ENCODE measurements at places on chromosomes 3 and 15. TPM values are rescaled to one million over a fixed set of nuclear protein-coding genes. Genes with fewer than 3 reads are reported as not detected.
A peak's percentile ranks its signal among the peaks of the same experiment; 100 is the strongest.

GRCh38 chr3:143935678-143936077 lies 35.9 kb upstream of the DIPK2A start:
- H3K4me1 ChIP-seq, result no peaks in the 10 kb centered on the region
- no peaks in the 10 kb centered on the region for H3K27me3 ChIP-seq
- DNase-seq, result no peak

- H3K4me1 ChIP-seq, result no peaks in the 10 kb centered on the region
- H3K36me3 ChIP-seq, result no peaks in the 10 kb centered on the region
- no peaks in the 10 kb centered on the region for H3K27me3 ChIP-seq
- no peak overlapping the region for H3K4me3 ChIP-seq
Measured at GRCh38 chr3:17850448-17850847, 108.0 kb upstream of the TBC1D5 start.

- peaks cover 6% of the 10 kb centered on the region for H3K36me3 ChIP-seq
- no peaks in the 10 kb centered on the region for H3K27me3 ChIP-seq
- no peak overlapping the region for H3K4me3 ChIP-seq
- no peaks in the 10 kb centered on the region for H3K4me1 ChIP-seq
Measured at GRCh38 chr15:63634154-63634553, 37.0 kb downstream of the FBXL22 start.

- no peak overlapping the region for H3K4me3 ChIP-seq
- no peaks in the 10 kb centered on the region for H3K4me1 ChIP-seq
- H3K27ac ChIP-seq, result no peak overlapping the region
- no peaks in the 10 kb centered on the region for H3K36me3 ChIP-seq
- no peaks in the 10 kb centered on the region for H3K27me3 ChIP-seq
- DNase-seq, result no peak
Measured at GRCh38 chr3:104825116-104825515, 541.6 kb upstream of the ALCAM start.

DNA sequence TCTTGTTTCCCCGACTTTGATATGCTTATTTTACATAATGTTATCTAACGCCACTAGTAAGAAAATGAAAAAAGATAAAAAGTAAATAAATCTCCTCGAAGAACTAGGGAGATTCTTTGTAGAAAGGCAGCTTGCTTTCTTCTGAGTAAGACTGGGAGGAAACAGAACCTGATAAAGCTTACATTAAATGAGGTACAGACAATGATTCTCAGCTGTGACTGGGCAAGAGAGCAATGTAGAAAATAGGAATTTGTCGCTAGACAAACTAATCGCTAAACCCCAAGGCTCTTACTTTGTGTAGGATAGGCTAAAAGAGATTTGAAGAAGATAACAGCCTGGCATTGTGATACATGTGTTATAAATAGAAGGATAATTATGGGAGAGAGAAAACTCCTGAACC lies 919.0 kb upstream of the ALCAM start:
- H3K4me1 ChIP-seq, result no peaks in the 10 kb centered on the region
- no peaks in the 10 kb centered on the region for H3K36me3 ChIP-seq
- no peak overlapping the region for H3K4me3 ChIP-seq
- H3K27me3 ChIP-seq, result no peaks in the 10 kb centered on the region
- no peak overlapping the region for H3K27ac ChIP-seq

- 0 out of 2 replicates have a peak, but pooled peaks cover 5% of the 10 kb centered on the region for H3K4me1 ChIP-seq
- no peaks in the 10 kb centered on the region for H3K27me3 ChIP-seq
- peak overlapping the region; percentile 90 for H3K4me3 ChIP-seq
- DNase-seq, result peak; percentile 61
- no peak overlapping the region for H3K27ac ChIP-seq
Measured at GRCh38 chr3:62318752-62319569, 54.4 kb downstream of the FEZF2 start.

- no peaks in the 10 kb centered on the region for H3K4me1 ChIP-seq
- H3K27me3 ChIP-seq, result peaks cover 12% of the 10 kb centered on the region
- H3K4me3 ChIP-seq, result no peak overlapping the region
- H3K27ac ChIP-seq, result no peak overlapping the region
- DNase-seq, result no peak
- H3K36me3 ChIP-seq, result no peaks in the 10 kb centered on the region
Measured at GRCh38 chr15:92527197-92527596, 128.4 kb downstream of the FAM174B start.

GRCh38 chr3:129106866-129107565 lies 14.6 kb downstream of the RAB43 start:
- H3K4me1 ChIP-seq, result no peaks in the 10 kb centered on the region
- H3K27ac ChIP-seq, result no peak overlapping the region
- no peaks in the 10 kb centered on the region for H3K36me3 ChIP-seq

- H3K27ac ChIP-seq, result no peak overlapping the region
- no peaks in the 10 kb centered on the region for H3K4me1 ChIP-seq
- peaks cover 48% of the 10 kb centered on the region for H3K27me3 ChIP-seq
- no peaks in the 10 kb centered on the region for H3K36me3 ChIP-seq
- no peak for DNase-seq
Measured at GRCh38 chr3:54632326-54632665, 295.6 kb downstream of the LRTM1 start.

- H3K4me1 ChIP-seq, result peaks cover 72% of the 10 kb centered on the region
- peak overlapping the region; percentile 31 for H3K4me3 ChIP-seq
- DNase-seq, result no peak
- no peaks in the 10 kb centered on the region for H3K36me3 ChIP-seq
- peak overlapping the region; percentile 100 for H3K27ac ChIP-seq
Measured at GRCh38 chr3:65953881-65954733, 84.6 kb downstream of the MAGI1 start.

DNA sequence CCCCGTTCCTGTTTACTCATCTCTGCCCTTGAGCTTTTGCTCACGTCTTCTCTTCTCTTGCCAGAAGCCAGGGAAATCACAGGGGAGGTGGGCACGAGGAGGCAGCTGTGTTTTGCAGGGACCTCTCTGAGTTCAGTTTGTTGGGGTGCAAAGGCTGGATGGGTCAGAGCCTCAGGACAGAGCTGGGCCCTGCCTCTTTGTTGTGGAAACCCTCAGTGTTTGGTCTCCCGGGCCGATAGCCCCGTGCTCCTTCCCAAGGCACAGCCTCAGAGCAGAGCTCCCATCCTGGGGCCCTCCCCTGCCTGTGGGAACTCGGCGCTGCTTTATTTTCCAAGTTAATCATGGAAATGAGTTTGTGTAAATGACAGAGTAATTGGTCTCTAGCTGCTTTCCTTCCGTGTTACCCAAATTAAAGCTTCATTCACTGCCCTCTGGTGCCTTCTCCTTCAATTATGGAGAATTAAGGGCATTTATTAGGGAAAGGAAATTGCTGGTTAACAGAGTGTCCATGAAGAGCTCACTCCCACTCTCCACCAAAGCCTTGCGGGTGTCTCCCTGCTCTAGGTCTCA lies 40.9 kb downstream of the BDH1 start:
- no peaks in the 10 kb centered on the region for H3K27me3 ChIP-seq
- H3K4me3 ChIP-seq, result no peak overlapping the region
- peaks cover 14% of the 10 kb centered on the region for H3K4me1 ChIP-seq
- no peaks in the 10 kb centered on the region for H3K36me3 ChIP-seq

GRCh38 chr3:158750016-158750415 lies 17.8 kb upstream of the RARRES1 start:
- H3K36me3 ChIP-seq, result peaks cover 17% of the 10 kb centered on the region
- H3K27ac ChIP-seq, result peak overlapping the region; percentile 59
- no peak overlapping the region for H3K4me3 ChIP-seq

DNA sequence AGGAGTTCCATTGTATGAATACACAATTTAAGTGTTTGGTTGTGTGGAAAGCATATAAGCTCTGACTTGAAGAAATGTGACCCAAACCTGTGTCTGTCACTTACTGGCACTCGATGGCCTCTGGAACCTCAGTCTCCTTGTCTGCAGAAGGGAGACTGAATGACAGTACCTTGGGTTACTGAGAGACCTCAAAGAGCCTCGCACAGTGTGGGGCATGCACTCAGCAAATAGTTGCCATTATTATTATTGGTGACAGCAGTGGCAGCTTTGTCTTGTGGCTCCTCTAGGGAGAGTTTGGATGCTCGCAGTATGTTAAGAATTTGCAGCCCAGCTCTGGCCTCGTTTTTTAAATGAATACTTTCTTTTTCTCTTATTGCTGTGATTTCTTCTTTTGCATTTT lies 43.4 kb downstream of the EEFSEC start:
- H3K4me3 ChIP-seq, result no peak overlapping the region
- no peaks in the 10 kb centered on the region for H3K27me3 ChIP-seq
- DNase-seq, result no peak
- no peak overlapping the region for H3K27ac ChIP-seq

GRCh38 chr15:34802803-34803750 lies 7.7 kb upstream of the ACTC1 start:
- no peaks in the 10 kb centered on the region for H3K4me1 ChIP-seq
- H3K27me3 ChIP-seq, result no peaks in the 10 kb centered on the region
- no peaks in the 10 kb centered on the region for H3K36me3 ChIP-seq
- H3K27ac ChIP-seq, result no peak overlapping the region
- DNase-seq, result no peak

DNA sequence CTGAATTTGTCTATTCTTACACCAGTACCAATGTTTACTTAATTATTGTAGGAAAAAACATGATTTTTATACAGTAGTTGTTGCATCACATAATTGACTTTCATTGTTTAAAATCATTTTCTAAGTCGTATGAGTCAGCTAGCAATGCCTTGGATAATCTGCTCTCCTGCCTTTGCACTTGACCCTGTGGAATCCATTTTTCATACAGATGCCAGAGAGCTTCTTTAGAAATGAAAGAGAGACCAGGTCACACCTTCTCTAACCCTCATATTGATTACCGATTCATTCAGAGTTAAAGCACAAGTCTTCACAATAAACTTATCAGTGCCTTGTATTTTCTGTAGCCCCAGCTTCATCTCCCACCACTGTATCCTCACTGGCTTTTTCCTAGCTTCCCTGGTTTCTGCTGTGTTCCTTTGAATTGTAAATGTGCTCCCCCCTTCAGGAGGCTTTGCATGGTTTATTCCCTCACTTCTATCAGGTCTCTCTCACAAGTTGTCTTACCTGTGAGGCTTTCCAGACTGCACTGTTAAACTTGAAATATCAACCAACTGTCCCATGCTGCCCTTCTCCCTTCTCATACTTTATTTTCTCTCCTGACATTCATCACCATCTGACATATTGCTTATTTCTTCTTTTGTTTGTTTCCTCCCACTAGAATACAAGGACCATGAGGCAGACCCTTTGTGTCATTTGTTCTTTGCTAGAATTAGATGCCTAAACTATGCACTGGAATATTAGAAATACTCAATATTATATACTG lies 662.0 kb upstream of the GBE1 start:
- no peak for DNase-seq

DNA sequence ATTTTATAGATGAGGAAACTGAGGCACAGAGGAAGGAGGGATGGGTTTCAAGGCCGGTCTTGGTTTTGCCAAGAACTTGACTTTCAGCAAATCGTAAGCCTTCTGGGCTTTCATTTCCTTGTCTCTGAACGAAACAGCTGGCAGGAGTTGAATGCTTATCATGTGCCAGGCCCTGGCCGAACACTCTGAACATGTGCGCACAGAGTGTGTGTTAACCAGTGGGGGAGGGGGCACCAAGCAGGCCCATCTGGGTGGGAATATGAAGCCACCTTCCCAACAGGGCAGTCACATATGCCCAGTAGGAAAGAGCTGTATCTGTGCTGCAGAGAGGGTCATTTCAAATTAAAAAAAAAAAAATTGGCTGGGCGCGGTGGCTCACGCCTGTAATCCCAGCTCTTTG lies 29.3 kb downstream of the ZNF710 start:
- no peak overlapping the region for H3K4me3 ChIP-seq
- no peaks in the 10 kb centered on the region for H3K36me3 ChIP-seq
- peaks cover 27% of the 10 kb centered on the region for H3K4me1 ChIP-seq
- no peak overlapping the region for H3K27ac ChIP-seq

GRCh38 chr3:52055537-52056351 lies 627 bp downstream of the DUSP7 start:
- DNase-seq, result peak; percentile 41
- H3K4me3 ChIP-seq, result peak overlapping the region; percentile 60
- no peaks in the 10 kb centered on the region for H3K27me3 ChIP-seq
- no peaks in the 10 kb centered on the region for H3K36me3 ChIP-seq

GRCh38 chr3:184546252-184546651 lies 15.3 kb upstream of the EPHB3 start:
- no peak overlapping the region for H3K27ac ChIP-seq
- H3K36me3 ChIP-seq, result no peaks in the 10 kb centered on the region
- no peaks in the 10 kb centered on the region for H3K4me1 ChIP-seq
- DNase-seq, result no peak

DNA sequence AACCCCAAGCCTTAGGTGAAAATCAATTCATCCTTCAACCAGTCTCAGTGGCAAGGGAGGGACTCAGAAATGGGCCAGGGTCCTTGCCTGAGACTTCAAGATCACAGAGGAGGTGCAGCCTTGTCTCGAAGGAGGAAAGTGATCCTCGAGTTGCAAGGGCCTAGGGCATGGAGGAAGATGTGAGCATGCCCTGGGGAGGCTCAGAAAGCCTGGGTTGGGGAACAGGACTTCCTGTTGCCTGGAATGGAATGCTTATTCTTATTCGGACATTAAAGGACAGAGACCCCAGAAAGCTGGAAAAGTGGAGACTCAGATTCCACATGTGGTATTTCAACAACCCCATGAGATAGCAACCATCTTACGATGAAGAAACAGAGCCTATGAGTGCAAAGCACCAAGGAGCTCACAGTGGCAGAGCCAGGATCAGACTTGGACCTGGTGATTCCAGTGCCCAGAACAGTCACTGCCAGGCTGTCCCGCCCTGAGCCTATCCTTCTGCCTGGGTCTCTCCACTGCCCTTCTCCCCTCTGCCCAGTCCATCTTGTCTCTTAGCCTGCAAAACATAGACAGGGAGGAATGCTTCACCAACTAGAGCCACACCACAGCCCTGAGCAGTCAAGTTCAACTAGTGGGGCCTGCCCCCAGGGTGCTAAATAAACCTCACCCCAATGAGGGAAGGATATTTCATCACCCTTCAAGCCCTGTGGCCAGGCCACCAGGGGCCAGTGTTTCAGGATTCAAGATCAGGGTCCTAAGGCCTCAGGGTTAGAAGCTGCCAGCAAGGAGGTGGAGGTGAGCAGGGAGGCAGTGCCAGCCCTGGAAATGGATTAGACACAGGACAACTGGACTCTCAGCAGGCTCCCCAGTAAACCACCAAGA lies 21.9 kb downstream of the DAPK2 start:
- peaks cover 47% of the 10 kb centered on the region for H3K4me1 ChIP-seq
- no peaks in the 10 kb centered on the region for H3K27me3 ChIP-seq
- H3K27ac ChIP-seq, result no peak overlapping the region
- peak; percentile 66 for DNase-seq
- H3K36me3 ChIP-seq, result no peaks in the 10 kb centered on the region

GRCh38 chr3:13498354-13499060 lies 18.4 kb downstream of the HDAC11 start:
- peaks cover 8% of the 10 kb centered on the region for H3K4me1 ChIP-seq
- no peak overlapping the region for H3K4me3 ChIP-seq
- DNase-seq, result no peak
- H3K36me3 ChIP-seq, result no peaks in the 10 kb centered on the region
- H3K27me3 ChIP-seq, result no peaks in the 10 kb centered on the region

- H3K27ac ChIP-seq, result no peak overlapping the region
- no peak for DNase-seq
- no peak overlapping the region for H3K4me3 ChIP-seq
- H3K4me1 ChIP-seq, result peaks cover 8% of the 10 kb centered on the region
- no peaks in the 10 kb centered on the region for H3K27me3 ChIP-seq
- no peaks in the 10 kb centered on the region for H3K36me3 ChIP-seq
Measured at GRCh38 chr15:40595773-40596172, 1.7 kb downstream of the KNL1 start.

Gene SLC22A14
- not detected for total RNA-seq

Gene GPR27
- not detected for total RNA-seq

Gene PLSCR5
- not detected for total RNA-seq

Gene ZNF774
- 6.2 TPM for total RNA-seq

Gene SLC2A2
- total RNA-seq, result not detected

Gene USP19
- 72.1 TPM for total RNA-seq

Gene TMEM40
- 30.5 TPM for total RNA-seq

Gene KLF15
- total RNA-seq, result 0.65 TPM

Gene COL7A1
- 151 TPM for total RNA-seq

Gene PSMD2
- total RNA-seq, result 788 TPM

Gene NUP210
- 72.7 TPM for total RNA-seq

Gene HRG
- total RNA-seq, result 0.58 TPM

Gene LINS1
- 10.9 TPM for total RNA-seq

Data from PC-9 (cell line).